ENCODE measurements at places on chromosomes 4 and X.

DNA sequence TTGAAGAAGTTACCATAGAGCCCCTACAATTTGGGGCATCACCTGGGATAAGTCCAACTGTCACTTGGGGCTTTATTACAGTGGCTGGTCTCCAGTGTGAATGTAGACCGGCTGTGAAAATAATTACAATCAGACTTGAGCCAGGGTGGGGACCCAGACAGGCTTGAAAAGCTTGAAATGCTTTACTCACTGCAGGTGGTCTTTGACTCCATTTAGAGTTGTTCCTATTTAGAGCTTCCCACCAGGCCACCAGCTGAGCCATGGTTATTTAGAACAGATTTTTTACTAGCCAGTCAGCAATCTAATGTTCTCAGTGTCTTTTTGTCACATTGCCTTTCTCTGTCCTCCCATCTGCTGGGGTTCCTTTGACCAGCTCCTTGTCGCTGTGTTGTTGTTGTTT, 5.7 kb downstream of the ARHGAP10 start:
- no peak overlapping the region for H3K27ac ChIP-seq
- DNase-seq: no peak
- no peak overlapping the region for H3K4me3 ChIP-seq
- no peaks in the 10 kb centered on the region for H3K27me3 ChIP-seq

GRCh38 chr4:174746710-174747109, 82.3 kb downstream of the GLRA3 start:
- no peak for DNase-seq
- H3K4me3 ChIP-seq: no peak overlapping the region
- H3K27me3 ChIP-seq: no peaks in the 10 kb centered on the region
- no peaks in the 10 kb centered on the region for H3K4me1 ChIP-seq
- no peak overlapping the region for H3K27ac ChIP-seq

GRCh38 chr4:146590801-146591200, 47.9 kb upstream of the POU4F2 start:
- no peak for DNase-seq
- H3K4me3 ChIP-seq: no peak overlapping the region
- H3K27me3 ChIP-seq: no peaks in the 10 kb centered on the region
- H3K27ac ChIP-seq: no peak overlapping the region
- no peaks in the 10 kb centered on the region for H3K4me1 ChIP-seq

DNA sequence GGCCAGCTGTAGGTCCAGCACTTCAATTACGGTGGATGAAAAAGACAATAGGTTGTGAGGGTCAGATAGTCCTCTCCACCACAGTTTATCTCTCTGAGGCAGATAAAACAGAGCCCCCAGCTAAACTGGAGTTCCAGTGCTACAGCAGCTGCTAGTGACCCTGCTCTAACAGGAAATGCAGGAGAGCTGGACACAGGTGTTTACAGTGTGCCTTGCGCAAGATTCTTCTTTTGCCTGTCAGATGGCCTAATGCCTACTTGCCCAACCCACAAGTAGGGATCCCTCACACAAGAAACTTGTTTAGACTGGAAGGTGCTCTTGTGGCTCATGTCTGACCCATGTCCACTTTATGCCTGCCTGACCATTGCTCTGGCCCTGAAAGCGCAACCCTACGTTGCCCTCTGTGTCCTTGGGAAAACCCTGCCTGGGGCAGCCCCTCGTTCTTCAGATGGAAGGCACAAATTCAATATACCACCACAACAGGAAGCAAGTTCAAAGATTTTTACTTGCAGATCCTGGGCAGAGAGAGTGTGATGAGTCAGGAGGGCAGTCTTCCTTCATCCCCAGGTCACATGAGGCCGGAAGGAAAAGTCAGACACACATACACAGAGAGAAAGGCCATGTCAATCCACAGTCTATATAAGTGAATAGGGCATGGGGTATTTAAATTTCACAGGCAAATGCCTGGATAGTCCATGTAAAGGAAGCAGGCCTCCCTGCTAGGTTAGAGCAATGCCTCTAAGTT, 105.1 kb upstream of the ADGRL3 start:
- no peak overlapping the region for H3K27ac ChIP-seq
- H3K36me3 ChIP-seq: no peaks in the 10 kb centered on the region
- no peaks in the 10 kb centered on the region for H3K27me3 ChIP-seq
- no peak overlapping the region for H3K4me3 ChIP-seq
- no peaks in the 10 kb centered on the region for H3K4me1 ChIP-seq
